Activated T-helper 1 cell treated with Interleukin-2 at 50 U/mL for 16 hours (primary cell): ENCODE measurements at places on chromosomes 12 and 14.

DNA sequence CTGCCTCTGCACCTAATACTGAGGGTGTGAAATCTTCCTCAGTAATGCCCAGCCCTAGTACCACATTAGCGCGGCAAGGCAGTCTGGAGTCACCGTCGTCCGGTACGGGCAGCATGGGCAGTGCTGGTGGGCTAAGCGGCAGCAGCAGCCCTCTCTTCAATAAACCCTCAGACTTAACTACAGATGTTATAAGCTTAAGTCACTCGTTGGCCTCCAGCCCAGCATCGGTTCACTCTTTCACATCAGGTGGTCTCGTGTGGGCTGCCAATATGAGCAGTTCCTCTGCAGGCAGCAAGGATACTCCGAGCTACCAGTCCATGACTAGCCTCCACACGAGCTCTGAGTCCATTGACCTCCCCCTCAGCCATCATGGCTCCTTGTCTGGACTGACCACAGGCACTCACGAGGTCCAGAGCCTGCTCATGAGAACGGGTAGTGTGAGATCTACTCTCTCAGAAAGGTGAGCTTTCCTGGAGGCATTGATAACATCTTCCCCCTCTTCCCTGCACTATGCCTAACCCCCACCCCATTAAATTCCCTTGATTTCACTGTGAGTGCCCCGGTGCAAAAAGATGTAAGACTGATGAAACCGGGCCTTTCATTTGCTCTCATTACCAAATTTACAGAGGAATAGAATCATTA is 291.4 kb downstream of the NAV3 start:
- DNase-seq = no peak

GRCh38 chr12:116687888-116688287 is 50.0 kb downstream of the SPRING1 start:
- no peak for DNase-seq

- no peak for DNase-seq
Observed at GRCh38 chr14:97948841-97949240, 1151.7 kb downstream of the VRK1 start.

- no peak for DNase-seq
Observed at GRCh38 chr14:101201535-101202151, 298.1 kb upstream of the RTL1 start.

DNA sequence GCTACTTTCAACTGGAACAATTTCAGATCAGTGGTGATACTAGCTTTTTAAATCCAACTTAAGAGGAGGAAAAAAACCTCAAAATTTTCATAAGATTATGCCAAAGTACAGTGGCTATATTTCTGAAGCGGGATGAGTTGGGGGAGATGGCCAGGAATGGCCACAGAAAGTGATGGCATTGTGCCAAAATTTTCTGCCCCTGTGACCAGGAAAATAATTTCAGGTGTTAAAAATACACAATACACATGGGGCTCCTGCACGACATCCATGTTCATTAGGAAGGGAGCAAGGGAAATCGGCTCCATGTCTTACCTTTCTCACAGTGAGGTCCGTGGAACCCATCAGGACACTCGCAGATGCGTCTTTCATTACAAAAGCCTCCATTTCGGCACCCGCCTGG is 53.7 kb downstream of the WIF1 start:
- DNase-seq = no peak

- no peak for DNase-seq
Observed at GRCh38 chr12:30582943-30583342, 112.7 kb downstream of the IPO8 start.

- DNase-seq = no peak
Observed at GRCh38 chr12:93087840-93088610, 158.9 kb upstream of the EEA1 start.

DNA sequence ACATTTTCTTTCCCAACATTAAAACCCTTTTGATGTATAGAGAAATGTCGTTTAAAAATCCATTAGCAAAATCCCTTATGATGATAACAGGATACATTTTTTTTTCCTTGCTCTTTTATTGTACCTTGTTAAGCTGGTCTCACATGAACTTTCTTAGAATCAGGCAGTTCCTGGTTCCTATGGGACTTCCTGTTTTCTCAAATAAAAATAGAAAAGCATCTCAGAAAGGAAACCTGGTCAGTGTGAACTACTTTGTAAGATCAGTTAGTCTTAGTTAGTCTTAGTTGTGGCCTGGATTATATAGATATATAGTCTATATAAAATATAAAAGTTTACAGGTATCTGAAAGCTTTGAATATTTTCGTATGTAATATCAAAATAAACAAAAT is 40.3 kb downstream of the LEMD3 start:
- no peak for DNase-seq

DNA sequence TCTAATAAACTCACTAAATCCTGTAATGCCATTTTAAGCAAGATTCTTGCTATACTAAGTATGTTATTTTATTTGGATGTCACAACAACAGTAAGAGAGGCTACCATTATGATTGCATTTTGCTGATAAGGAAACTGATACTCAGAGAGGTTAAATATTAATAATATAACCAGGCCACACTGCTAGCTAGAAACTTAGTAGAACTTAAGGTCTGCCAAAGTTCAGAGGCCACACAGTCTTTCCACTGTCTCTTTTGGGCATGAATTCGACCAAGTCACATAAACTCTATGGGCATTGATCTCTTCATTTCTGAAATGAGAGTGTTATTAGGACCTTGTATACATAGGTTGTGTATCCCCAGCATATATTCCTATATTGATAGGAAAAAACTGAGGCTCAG is 147.9 kb downstream of the SYNE2 start:
- no peak for DNase-seq

DNA sequence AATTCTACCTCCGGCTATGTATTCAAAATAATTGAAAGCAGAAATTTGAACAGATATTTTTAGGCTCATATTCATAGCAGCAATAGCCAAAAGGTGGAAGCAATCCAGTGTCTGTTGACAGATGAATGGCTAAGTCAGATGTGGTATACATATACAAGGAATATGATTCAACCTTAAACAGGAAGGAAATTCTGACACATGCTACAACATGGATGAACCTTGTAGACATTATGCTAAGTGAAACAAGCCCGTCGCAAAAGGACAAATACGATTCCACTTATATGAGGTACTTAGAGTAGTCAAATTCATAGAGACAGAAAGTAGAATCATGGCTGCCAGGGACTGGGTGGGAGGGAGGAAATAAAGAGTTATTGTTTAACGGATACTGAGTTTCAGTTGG is 331.6 kb downstream of the PCNX1 start:
- no peak for DNase-seq

- no peak for DNase-seq
Observed at GRCh38 chr12:131621701-131622421, 89.0 kb upstream of the SFSWAP start.

DNA sequence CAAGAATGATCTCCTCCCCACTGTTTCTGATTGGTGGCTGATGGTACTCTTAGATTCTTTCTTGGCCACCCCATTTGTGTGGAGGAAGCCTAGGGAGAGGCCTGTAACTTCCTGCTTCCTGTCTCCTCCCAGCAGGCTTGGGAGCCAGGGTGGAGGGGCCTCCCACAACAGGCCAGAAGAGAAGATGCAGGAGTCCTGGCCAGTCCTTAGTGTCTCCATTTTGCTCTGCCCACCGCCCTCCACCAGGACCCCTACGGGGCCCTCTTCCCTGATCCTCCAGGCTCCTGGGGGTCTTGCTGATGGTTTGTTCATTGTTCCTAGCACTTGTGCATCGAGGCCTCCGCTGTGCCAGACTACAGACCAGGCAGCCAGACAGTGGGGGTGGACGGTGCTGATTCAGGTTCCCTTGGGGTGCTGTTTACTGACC is 6.8 kb downstream of the TSPAN9 start:
- no peak for DNase-seq

DNA sequence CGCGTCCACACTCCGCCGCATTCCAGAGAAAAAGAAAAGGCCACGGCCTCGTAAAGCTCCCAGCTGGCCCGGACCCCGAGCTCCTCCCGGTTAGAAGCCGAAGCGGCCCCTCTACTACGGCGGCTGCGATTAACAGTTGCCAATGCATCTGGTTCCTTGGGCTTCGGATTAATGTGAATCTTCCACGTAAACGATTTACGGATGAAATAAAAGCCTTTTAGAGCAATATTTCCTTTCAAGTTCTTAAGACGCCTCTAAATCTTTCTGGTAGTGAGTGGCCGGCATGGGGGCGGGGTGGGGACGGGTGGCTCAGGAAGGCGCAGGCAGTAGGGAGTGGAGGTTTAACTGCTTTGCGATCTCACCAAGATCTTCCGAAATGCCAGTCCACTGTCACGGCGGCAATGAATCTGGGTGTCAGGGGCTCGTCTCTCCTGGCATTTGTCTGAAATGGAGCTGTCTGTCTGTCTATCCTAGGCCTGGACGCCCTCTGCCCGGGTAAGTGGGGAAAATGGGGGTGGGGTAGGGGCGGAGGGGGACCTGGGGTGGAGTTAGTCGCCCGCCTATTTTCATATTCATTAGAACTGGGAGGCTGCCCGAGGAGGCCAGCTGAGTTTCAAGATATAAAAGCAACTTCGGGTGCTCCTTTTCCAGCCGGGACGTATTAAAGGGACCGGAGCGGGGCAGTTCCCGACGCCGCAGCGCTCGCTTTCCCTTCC is 413 bp upstream of the ALX1 start:
- DNase-seq = no peak

DNA sequence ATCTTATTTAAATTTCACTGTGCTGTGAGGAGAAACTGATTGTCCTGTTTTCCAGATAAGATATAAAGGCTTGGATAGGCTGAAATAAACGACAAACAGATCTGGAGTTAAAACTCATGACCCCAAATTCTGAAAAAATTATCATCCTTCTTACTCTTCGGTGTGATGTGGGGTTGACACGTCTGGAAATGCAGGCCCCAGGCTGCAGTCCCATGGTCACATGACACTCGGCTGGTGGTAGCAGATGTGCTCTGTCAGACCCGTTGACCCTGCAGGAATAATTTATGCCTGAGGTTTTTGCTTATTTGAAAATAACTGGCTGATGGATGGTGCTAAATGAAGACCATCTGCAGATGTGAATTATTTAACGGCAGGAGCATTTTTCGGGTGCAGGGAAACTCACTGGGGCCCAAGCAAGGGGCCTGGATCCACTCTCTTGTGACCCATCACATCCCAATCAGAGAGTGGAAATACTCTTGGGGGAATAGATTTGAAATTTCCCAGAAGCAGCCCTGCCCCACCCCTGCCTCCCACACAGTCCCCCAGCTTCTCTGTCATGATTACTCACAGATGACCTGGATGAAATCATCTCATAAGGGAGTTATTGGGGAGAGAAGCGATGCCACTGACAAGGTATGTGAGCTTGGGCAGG is 47.7 kb upstream of the CMKLR1 start:
- no peak for DNase-seq

DNA sequence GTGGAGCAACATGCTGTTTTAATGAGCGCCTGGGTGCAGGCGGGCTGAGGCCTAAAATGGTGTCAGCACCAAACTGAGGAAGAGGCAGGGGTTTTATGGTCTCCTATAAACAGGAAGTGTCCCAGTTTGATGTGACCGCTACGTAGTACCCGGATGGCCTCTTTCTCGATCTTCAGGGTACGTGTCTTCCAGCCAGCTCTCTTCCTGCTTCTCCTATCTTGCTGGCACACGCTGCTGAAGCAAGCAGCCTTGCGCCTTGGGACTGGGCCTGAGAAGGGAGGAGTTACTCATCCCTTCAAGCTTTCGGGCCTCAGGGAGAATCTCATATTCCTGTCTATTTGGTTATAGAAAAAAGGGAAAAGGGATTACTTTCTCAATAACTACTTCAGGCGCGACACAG is 28.2 kb upstream of the RNASE1 start:
- DNase-seq = no peak

DNA sequence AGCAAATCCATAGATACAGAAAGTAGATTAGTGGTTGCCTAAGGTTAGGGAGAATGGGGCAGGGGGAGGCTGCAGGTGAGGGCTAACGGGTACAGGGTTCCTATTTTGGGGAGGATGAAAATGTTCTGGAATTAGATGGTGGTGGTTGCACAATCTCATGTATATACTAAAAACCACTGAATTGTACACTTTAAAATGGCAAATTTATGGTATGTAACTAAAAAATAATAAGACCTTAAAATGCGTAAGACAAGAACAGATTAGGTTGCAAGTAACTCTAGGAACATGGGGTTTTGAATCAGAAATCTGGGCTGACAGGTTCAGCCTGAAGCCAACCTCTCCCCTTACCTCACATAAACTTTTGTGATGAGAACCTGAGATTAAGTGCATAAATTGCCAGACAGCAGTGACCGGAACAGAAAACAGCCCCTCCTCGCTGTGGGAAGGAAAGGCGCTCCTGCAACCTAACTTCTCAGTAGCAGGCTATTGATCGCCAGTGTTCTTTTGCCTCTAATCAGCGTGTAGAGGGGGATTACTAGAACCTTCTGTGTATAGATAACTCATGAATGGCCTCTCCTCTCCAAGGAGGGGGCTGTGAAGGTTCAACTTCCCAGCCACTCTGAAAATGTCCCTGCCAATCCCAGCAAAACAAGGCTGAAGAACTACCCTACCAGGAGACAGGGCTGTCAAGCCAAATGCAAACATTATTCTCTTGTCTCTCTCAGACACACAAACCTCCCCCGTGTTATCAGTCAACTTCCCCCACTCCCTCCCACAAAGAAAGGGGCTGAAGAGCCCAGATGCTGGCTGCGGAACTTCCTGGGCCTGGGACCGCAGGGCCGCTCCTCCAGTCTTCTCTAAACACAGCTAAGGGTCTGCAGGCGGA is 1.9 kb downstream of the SSH1 start:
- DNase-seq = no peak

- DNase-seq = no peak
Observed at GRCh38 chr12:68370667-68371066, 38.5 kb upstream of the MDM1 start.

DNA sequence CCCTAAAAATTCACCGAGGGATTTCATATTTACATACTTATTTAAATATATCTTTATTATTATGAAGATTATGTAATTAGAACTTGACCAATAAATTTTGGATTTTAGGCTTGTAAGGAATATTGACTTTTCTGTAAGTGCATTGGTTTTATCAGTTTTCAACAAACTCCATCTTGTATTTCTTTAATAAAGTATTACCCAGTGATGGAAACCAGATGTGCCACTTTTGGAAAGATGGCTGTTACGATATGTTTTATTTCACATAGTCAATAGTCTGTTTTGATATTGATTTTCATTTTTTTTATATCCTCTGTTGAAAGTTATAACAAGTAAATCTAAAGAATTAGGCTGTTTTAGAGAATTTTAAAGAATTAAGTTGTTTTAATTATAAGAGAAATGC is 1.8 kb downstream of the MON2 start:
- no peak for DNase-seq

DNA sequence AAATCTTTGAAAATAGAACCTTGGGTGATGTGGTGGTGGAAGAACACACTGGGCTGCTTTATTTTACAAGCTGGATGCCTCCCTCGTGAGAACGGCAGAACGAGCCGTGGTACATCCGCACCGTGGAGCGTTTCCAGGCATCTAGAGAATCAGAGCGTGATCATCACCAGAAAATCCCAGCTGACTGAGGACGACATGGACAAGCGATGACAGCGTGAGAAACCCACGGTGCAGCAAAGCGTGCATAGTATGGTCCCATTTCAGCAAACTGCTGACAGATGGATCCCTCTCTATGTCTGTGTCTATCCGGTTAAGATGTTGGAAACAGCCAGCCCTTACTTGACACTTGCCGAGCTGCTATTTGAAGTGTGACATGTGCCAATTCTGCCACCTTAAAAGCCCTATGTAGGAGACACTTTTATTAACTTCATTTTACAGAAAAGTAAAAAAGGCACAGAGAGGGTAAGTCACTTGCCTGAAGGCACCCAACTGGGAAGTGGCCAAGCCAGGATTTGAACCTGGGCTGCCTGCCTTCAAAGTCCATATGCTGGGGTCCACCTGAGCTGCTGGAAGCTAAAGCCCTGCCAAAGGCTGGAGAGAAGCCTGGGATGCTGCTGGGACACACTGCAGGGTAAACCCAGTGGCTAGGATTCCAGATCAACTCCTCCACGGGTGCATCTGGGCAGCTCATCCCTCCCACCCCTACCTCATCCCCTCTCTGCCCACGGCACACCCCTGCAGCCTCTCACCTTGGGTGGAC is 14.9 kb downstream of the SCARB1 start:
- DNase-seq = no peak
